Bone marrow (tissue), 2 donors: ENCODE measurements at places on chromosomes 4 and X.

GRCh38 chrX:63935835-63936234 is 150.8 kb upstream of the ARHGEF9 start:
- DNase-seq = no peak

GRCh38 chr4:182884040-182884439 is 33.1 kb downstream of the DCTD start:
- DNase-seq = no peak

- no peak for DNase-seq
These were observed 9.3 kb downstream of the PRDM8 start for GRCh38 chr4:80206521-80207171.

DNA sequence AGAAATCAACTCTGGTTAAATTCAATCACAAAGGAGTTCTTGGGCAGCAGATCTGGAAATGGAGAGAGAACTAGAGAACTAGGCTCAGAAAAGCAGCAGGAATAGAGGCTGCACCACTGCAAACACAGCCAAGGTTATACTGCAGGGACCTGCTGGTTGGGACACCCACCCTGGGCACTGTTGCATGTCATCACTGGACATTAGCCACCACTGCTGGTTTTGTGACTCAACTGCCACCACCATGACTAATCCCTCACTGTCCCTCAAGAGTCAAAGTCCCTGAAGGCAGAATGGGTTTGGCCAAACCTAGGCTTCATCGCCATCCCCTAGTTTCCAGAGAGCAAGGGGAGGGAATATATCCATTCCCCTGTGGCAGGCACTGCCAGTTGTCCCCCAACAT is 38.1 kb upstream of the IRAK1 start:
- DNase-seq = no peak

GRCh38 chrX:48493890-48494364 is 14.9 kb upstream of the PORCN start:
- DNase-seq = peak; percentile 8

DNA sequence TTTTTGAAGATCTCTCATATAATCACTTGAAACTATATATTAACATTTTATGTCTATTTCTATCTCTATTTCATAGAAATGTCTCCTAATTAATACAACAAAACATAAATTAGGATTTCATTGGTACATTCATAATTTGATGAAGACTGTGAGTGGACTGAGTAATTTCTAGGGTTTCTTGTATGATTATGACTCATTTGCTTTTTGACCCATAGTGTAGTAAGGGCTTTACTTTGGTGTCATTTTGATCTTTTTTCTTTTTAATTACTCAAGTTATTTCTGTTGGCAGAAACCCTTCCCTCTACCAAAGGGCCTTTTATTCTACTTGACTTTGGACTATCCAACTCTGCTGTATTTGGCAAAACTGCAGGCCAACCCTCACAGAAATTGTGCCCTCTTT is 207.9 kb upstream of the MAGEB16 start:
- DNase-seq = no peak

- no peak for DNase-seq
These were observed 13.2 kb downstream of the AFF2 start for GRCh38 chrX:148513661-148514060.

DNA sequence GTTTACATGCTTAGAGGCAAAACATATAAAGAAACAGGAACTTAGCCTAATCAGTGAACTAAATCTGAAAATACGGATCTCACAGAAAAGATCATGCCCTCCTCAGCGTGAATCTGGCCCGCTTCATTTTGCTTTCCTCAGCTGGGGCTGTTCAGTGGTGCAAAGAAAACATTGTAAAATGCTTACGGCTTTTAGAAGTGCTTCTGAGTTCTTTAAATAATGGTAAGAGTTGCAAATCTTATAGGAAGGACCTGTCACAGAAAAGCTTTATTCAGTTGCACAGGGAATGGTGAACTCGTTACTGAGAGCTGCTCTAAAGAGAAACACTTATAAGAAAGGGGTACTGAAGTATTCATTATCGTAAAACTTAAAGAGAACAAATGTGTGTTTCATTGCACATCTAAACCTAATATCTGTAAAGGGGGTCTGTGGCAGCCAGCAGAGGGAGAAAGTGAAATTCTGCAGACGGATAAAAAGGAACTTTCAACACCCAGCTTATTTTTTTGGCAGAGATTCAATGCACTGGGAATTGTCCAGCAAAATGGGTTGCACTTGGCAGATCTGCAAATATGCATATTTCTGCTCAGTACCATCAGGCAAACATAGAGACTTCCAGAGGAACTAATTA is 139.2 kb upstream of the ANK2 start:
- DNase-seq = no peak
